ENCODE measurements at places on chromosomes 6 and 20.
A peak's percentile ranks its signal among the peaks of the same experiment; 100 is the strongest.

DNA sequence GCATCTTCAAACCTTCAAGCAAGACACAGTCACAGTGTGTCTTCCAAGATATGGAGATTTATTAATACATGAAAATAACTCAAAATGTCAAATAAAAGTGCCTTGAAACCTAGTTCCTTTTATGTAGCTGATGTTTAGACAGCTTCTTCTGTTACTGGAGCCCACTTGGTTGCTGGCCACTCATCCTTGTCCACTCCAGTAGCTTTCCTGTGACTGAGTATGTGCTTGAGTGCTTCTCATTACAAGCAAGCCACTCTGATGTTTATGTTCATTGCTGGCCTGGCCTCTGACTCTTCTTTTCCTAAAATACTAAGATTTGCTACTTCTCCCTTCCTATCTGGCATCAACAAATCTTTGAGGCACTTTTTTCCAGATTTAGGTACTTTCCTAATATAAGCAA lies 545.2 kb upstream of the MAN1A1 start:
- DNase-seq, result no peak

GRCh38 chr6:88916615-88917208 lies 46.7 kb downstream of the RNGTT start:
- no peak for DNase-seq

GRCh38 chr20:60107621-60108390 lies 149.6 kb downstream of the CDH26 start:
- DNase-seq, result no peak

DNA sequence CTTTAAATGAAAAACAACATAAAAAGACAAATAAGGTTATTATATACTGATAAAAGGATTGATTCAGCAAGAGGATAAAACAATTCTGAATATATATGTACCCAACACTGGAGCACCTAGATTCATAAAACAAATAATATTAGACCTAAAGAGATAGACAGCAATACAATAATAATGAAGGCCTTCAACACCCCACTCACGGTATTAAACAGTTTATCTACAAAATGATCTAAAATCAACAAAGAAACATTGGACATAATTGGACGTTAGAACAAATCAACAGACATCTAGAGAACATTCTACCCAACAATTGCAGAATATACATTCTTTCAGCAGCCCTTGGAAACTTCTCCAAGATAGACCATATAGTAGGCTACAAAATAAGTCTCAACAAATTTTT lies 24.1 kb downstream of the TREM1 start:
- no peak for DNase-seq

- no peak for DNase-seq
Observed at GRCh38 chr6:26286168-26286877, 78.7 kb upstream of the BTN3A2 start.

DNA sequence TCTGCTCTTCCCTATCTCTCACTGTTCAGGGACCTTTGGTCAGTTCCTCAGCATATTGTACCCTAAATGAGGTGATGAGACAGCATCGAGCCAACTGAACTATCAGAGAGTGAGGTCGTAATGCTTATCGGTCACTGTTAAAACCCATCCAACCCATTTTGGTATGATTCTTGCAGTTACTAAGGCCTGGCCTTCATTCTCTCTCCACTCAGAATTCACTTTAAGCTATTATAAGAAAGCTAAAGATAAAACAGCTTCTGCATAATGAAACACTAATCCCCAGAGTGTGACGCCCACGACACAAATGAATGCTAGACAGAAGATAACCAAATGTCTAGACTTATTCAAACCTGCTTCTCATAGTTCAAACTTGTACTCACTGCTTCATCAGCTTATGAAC lies 175.8 kb downstream of the GMPR start:
- DNase-seq, result no peak

GRCh38 chr20:5612581-5613301 lies 137.5 kb upstream of the SHLD1 start:
- DNase-seq, result no peak

GRCh38 chr6:126383203-126383602 lies 43.3 kb downstream of the CENPW start:
- DNase-seq, result no peak

DNA sequence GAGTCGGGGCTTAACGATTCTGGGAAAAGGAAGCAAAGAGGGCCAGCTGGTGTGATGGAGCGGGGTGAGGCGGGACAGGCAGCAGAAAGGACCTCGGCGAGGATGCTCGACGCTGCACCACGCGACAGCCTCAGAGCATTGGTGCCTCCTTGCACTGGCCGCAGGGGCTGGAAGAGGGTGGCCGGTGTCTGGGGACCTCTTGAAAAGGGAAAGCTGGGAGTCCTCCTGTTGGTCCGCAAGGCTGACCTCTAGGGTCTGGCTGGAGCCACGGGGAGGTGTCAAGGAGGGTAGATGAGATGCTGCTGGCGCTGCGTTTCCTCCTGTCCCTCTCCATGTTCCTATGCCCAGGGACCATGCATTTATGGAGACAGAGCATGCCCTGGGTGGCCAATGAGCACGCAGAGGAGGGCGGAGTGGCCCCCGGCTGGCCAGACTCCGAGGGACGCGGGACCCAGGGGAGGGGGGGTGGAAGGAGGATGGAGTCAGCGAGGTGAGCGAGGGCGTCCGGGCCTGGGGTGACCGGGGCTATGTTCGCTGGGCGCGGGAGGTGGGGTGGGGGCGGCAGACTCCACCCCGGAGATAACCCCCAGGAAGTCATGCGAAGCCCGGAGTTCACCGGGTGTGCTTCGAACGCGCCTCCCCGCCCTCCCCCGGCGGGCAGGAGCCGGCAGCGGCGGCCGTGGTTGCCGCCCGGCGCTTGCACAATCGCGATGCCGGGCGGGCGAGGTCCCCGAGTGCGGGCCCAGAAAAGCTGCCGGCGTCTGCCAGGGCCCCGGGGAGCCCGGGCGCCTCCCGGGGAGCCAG lies at the start of gene CYP24A1:
Gene CYP24A1 (minus strand): TSS at position 334 of the 804 bp plus-strand sequence. CDS start 407 bp downstream, outside the sequence.
- no peak for DNase-seq

DNA sequence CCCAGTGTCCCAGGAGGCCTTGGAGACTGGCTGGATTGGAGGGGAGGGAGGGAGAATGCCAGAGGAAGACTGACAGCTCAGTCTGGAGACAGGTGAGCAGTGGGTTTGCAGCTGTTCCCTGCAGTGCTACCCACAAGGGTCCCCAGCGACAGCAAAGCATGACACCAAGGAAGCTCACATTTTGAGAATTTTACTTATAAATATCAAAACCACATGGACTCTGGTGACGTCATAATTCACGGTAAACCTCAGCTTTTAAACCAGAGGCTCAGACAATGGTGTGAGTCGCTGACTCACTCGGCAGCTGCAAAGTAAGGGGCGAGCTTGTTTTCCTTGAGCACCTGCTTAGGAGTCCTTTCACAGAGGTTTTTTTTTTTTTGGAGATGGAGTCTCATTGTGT lies 65.2 kb downstream of the THBS2 start:
- DNase-seq, result peak; percentile 27

DNA sequence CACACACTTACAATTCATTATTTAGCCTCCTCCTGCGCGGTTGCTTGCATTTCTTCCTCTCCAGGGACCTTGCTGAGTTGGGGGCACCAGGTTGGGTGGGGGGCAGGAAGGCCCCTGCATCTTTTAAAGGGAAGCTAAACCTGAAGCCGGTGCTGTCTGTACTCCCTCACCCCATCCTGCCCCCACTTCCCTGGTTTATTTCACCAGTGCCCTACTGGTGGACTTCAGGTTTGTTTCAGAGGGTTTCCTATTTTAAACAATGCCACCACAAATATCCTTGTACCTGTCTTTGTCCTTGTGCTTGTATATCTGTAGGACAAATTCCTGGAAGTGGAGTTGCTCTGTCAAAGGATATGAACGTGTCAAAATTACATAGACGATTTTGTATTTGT lies 21.0 kb downstream of the PTK7 start:
- no peak for DNase-seq

DNA sequence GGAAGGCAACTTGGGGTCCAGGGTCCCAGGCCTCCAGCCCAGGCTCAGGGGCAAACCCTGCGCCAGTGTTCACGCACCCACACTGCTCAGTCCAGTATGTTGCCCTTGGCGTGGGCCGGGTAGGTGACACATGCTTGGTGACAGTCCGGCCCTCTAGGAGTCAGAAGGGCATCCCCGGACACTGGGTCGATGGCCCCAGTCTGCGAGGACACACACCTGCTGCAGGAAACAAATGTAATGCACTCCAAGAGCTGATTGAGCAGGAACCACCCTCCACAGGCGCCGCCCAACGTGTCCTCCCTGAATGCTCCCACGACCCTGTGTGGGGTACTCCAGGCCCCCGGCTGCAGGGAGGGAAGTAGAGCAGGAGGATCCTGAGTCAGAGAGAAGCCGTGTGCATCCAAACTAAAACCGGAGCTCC lies 160.7 kb downstream of the DLL1 start:
- DNase-seq, result no peak

DNA sequence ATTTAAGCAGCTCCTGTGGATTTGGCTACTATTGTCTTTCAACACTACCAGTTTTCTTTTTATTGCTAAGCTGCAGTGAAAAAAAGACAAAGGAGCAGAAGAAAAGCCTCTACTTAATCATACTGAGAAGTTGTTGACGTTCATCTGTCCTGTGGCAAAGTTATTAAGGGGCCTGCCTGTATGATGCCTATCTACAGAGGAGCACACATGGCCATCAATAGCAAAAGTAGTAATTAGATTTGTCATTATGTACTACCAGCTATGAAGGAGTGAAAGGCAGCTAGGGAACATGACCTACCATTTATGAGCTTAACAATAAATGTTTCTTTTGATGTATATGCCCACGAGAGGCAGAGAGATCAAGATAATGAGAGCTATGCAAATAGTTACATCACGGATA lies 620.9 kb downstream of the PHF3 start:
- no peak for DNase-seq

DNA sequence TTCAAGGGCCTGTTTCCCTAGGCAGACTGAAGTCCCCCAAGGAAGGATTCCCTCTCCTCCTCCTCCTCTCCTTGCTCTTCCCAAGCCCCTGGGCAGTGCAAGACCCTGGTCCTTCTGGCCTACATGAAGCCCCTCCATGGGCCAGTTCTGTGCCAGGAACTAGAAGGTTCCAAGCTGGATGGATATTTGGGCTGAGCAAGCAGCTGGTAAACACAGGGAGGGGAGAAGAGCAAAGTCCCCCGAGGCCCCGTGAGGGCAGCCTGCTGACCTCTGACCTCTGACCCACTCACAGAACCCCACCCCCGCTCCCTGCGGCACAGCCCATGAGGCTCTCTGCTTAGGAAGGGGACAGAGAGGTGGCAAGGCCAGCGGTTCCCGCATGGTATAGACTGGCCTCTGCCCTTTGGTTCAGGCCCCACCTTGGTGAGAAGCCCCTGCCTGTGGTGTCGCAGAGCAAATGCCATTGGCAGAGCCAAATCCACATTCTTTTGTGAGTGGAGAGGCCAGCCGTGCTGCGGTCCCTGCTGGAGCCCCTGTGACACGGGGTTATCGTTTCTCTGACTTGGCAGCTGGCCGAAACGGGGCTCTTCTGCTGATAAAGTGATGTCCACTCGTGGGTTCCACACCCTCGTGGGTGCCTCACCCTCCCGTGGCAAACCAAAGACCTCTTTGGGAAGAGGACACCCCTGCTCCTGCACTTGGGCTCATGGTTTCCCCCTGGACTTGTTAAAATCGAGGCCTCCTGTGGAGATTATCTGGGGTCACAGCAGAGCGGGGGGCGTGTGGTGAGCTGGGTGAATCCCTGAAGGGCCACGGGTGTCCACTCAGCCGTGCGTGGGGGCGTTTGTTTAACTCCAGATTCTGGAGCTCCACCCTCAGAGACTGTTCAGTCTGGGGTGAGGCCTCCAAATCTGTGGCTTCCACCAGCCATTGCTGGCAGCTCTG lies 2.1 kb upstream of the CHRNA4 start:
- no peak for DNase-seq

- peak; percentile 68 for DNase-seq
Observed at GRCh38 chr6:36926708-36927513, 27.6 kb upstream of the PI16 start.

- no peak for DNase-seq
Observed at GRCh38 chr6:140101818-140102217, 727.4 kb upstream of the CITED2 start.

GRCh38 chr20:56380375-56380774 lies 11.6 kb downstream of the AURKA start:
- no peak for DNase-seq

GRCh38 chr6:2543321-2543720 lies 207.4 kb downstream of the MYLK4 start:
- DNase-seq, result no peak

DNA sequence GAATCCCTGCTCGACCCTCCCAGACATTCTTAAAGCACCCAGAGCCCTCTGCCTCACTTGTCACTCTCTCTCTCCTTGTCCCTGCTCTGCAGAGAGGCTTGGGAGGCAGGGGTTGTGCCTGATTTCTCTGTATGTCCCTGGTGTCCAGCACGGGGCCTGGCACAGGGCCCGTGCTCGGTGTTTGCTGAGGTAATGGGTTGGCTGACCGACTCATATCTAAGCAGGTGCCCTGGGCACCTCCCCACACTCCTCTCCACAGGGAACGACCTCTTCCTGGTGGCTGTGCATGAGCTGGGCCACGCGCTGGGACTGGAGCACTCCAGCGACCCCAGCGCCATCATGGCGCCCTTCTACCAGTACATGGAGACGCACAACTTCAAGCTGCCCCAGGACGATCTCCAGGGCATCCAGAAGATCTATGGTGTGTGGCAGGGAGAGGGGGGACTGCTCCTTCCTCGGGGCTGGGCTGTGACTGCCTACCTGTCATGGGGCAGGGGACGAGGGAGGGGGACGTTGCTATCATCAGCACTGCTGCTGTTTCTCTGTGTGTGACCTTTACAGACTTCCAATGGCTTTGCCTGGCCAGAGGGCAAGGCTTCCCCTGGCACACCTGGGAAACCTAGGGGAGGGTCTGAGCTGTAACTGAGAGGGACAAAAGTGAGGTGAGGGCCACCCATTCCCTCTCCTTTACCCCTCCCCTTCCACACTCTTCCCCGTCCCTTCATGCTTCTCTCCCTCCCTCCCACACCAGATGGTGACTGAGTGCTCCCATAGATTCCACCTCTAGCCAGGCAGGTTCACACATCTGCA lies 14.2 kb downstream of the MMP24OS start:
- no peak for DNase-seq

- DNase-seq, result no peak
Observed at GRCh38 chr6:36426622-36427021, 16.0 kb downstream of the PXT1 start.

Measured in brain pericyte (primary cell).